Left renal pelvis (tissue), 4 donors: ENCODE measurements at places on chromosomes 2 and 18. TPM values are rescaled to one million over a fixed set of nuclear protein-coding genes. Genes with fewer than 3 reads are reported as not detected.

The NEURL3 gene
- 9.0 TPM for polyA plus RNA-seq

The ZBTB7C gene
- polyA plus RNA-seq, result 41.1 TPM

The ABCG8 gene
- polyA plus RNA-seq, result 1.2 TPM

The KRTCAP3 gene
- polyA plus RNA-seq, result 2.7 TPM

The DCTN1 gene
- 149 TPM for polyA plus RNA-seq

The GALNT14 gene
- polyA plus RNA-seq, result 30.3 TPM

The GPR35 gene
- polyA plus RNA-seq, result 1.3 TPM

The SULT1C4 gene
- polyA plus RNA-seq, result 44.6 TPM

The BOLL gene
- 0.20 TPM for polyA plus RNA-seq

The C2orf80 gene
- polyA plus RNA-seq, result 0.46 TPM

The LIPG gene
- 4.9 TPM for polyA plus RNA-seq

The GCG gene
- polyA plus RNA-seq, result not detected

The POMC gene
- 5.6 TPM for polyA plus RNA-seq

The ACVR1C gene
- polyA plus RNA-seq, result 0.17 TPM

The ANKRD44 gene
- 12.0 TPM for polyA plus RNA-seq
